ENCODE measurements at places on chromosomes 13 and 19.

DNA sequence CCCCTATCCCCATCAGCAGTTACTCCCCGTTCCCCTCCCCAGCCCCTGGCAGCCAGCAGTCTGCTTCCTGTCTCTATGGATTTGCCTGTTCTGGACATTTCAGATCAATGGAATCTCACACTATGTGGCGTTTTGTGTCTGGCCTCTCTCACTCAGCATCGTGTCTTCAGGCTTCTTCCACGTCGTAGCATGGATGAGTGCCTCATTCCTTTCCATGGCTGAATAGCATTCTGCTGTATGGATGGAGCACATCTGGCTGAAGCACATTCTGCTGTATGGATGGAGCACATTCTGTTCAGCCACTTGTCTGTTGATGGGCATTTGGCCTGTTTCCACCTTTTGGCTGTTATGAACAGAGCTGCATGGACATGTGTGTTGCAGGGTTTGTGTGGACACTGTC is 29.5 kb downstream of the CRTC1 start:
- DNase-seq = no peak

GRCh38 chr13:62710787-62711186 is 1295.1 kb upstream of the PCDH20 start:
- DNase-seq = no peak

DNA sequence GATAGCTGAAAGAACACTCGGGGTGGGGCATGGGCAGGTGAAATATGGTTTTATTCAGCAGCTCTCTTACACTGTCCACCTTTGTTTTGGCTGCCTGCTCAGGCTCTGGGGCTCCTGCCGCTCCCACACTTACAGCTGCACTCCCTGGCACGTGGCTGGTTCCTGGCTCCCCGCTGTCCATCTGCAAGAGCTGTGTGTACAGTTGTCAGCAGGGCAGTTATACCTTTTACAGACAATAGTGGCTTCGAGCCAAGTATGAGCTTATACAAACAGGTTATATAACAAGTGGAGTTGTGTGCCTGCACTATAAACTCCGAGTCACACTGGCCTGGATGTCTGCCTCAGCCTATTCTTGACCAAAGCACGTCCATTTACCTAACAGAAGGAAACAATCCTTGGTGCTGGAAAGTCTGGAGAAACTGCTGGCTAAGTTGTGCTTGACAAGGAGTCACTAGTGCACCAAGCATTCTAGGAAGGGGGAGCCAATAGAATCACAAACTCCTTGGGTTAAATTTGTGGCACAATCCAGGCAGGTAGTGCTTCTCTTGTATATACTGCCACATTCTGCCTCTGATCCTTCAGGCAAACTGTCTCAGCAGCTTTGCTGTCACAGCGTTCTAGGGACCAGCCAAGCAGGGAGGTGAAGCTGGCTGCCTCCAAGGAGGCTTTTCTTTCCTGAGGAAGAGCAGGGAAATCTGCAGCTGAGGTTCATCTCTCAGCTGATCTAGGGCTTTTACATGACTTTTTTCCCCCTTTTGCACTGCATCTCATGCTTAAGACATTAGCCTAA is 68.2 kb downstream of the NHLRC3 start:
- DNase-seq = no peak

DNA sequence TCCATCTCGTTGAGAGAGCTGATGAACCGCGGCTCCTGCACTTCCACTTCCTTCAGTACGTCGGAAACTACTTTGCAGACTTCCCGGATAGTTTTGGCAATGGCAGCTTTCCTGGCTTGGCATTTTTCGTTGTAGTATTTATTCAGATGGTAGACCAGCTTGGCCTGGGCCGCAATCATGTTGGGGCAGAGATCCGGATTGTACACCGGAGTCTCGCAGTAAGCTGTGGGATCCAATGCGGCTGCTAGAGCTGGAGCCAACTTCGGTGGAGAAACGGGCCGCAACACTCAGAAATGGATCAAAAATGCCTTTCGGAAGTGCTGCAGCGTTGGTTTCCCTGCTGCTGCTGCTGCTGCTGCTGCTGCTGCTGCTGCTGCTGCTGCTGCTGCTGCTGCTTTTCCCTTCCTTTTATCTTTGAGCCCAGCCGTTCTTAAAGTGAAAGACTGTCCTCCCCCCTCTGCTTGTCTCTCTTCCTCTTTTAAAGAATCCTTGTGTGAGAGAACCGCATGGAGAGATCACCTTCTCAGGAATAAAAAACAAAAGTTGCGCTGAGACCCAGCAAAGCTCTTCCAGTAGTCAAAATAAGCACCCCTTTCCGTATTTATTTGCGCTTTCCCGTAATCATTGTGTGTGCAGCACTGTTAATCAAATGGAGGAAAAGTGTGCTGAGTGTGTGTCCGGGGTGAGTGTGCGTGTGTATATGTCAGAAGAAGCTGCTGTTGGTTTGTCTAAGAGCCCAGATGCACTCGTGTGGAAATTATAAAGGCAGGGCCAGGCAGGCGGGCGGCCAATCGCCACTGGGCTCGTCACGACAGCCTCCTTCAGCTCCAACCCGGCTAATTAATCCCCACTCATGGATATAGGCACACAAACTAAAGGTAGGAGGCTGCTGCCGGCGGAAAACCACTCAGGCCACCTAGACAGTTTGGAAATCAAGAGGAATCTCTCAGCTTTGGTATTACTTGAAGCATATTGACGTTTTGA is at the start of gene MAB21L1:
MAB21L1 (minus strand) TSS at position 730 of the 984 bp plus-strand sequence; CDS start at position 179, 551 bp downstream.
- no peak for DNase-seq

DNA sequence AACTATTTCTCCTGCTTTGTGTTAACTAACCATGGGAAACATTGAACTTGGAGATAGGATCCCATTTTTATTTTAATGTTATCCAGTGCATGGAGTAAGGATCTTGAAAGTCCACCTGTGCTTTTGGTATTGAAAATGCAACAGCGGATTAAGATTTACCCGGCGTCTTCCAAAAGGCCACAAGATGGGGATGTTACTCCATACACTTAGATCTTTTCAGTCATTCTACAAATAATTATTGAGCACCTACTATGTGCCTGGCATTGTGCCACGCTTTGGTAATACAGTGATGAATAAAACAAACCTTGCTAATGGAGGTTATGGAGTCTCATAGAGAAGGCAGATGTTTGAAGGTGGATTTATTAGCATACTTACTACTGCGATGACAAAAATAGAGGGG is 56.9 kb downstream of the RFC3 start:
- no peak for DNase-seq

- no peak for DNase-seq
Measured at GRCh38 chr13:46361276-46361934, 25.6 kb downstream of the RUBCNL start.

DNA sequence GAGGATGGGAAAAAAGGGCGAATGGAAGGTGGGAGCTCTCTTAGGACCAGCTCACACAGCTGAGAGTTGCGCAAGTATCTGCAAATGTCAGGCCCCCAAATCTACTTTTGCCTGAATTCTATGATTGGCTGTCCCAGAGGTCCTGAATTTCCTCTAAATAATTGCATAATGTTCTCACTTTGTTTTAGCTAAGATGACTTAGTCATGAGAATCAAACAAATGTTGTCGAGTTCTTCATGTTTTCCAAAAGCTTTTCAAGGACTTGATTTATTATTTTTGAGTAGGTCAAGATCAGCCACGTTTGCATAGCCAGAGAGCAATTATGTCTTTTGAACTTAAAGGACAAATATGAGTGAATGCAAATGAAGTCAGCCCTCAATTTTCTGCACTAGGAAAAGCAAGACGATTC is 246.6 kb upstream of the MAB21L1 start:
- no peak for DNase-seq

DNA sequence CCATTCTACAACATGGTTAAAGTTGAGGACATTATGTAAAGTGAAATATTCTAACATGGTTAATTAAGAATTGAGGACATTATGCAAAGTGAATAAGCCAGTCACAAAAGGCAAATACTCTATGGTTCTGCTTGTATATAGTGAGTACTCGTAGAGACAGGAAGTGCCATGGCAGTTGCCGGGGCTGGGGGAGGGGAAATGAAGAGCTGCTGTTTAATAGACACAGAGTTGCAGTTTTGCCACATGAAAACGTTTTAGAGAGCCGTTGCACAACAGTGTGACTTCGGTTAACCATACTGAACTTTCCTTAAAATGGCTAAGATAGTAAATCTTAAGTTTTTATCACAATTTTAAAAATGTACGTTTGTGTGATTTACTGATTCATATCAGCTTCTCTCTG is 176.9 kb downstream of the SHISA2 start:
- no peak for DNase-seq

- DNase-seq = no peak
Measured at GRCh38 chr19:6232601-6233055, 47.1 kb downstream of the MLLT1 start.

DNA sequence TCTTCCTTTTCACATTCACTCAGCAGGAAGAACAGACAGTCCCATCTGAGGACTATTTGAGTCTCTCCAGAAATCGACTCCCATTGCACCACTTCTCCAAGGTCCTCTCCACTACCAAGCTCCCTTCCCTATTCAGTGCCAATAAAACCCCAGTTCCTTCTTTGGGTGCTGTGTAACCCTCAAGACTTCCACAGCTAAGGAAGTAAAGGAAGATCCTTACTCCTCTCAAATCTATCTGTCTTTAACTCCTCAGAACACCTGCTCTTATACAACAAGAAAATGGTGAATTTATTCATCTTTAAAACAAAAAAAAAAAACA is 29.2 kb upstream of the TM9SF2 start:
- DNase-seq = no peak

DNA sequence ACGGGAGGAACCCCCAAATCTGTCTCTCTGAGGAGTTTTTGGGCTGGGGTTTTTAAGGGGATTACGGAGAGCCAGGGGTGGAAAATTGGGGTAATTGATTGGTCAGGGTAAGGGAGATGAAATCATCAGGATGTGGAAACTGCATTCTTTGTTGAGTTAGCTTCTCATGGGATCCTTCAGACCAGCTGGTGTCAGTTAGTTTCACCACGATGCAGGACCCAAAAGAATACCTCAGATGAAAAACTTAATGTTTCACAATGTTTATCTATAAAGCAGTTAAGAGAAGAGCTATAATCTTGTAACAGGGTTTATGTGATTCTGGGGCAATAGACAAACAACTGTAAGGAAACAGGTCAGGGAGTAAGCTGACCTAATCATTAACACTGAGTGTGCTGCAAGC is 230.8 kb downstream of the POU4F1 start:
- DNase-seq = no peak

Measured in GM12864 (cell line).